ENCODE measurements at places on chromosomes 13 and 19.

GRCh38 chr13:37925878-37926473 is 56.4 kb upstream of the TRPC4 start:
- no peak for DNase-seq

DNA sequence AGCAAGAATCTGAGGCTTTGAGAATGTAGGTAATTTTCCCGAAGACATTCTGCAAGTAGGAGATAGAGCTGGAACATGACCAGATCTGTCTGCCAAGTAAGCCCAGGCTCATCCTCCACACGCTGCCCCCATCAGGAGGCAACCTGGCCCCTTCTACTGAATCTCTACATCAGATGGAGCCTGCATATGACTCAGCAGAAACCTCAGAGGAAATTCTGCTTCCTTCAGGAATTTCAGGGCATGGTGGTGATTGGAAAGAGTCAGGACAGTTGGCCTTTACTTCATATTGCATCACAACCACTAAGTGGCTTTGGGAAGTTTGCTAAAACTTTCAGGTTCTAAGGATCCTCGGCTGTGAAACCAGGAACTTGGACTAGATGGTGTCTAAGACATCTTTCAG is 85.2 kb downstream of the LRRC63 start:
- DNase-seq: no peak

DNA sequence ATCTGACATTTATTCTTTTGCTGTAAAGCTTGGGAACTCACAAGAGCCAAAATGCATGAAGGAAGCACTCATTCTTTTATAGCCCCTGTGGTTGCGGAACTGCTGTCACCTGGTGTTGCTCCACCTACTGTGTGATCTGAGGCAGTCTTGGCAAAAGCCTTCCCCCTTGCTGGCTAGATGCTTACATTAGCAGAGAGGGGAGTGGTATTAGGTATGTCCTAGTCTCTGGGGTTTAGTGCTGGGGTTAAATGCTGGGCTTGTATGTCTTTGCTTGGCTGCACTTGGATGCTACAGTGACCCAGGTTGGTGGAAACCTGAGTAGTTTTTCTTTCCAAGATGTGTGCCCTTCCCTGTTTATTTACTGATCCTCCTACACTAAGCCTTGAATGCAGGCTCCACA is 99.3 kb downstream of the WDFY2 start:
- DNase-seq: no peak

GRCh38 chr13:109668433-109669233 is 117.8 kb downstream of the IRS2 start:
- DNase-seq: no peak

DNA sequence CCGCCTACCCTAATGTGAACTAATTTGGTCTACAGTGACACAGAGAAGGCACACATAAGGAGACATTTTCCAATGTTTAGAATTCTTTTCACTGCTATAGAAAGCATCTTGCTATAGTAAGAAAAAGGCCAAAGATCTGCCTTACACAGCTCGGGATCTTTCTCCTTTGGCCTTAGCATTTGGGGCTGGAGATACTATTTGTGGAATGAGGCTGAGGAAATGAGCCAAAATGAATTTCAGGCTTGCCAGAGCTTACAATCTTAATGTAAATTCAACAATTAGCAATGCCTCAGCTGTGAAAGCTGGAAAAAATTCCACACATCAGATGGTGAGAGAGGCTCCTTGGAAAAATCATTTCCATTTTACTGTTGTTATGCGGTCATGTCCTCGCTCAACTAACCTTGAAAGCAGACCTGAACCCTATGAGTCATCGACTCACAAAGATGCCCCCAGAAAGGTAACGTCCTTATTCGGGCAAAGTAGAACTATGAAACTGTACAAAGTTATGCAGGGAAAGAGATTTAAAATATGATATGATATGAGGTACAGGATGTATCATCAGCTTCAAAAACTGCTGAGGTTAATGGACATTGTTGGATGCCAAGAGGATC is 324.5 kb upstream of the NBEA start:
- DNase-seq: no peak

DNA sequence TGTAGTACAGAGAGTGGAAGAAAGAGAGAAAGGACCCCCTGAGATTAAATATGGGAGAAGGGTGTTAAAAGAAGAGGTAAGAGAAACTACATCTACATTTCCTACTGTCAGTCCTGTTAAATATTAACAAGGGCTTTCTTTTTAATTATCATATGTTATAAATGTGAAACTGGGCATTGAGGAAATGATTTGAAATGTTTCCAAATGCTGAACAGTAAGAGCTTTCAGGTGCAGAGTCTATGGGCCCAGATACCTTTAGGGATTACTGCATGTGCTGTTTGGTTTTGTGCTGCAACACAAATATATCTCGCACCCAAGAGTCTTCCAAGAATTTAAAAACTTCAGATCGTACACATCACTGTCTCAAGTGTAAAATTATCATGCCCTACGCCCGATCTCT is 176.3 kb downstream of the RBM26 start:
- no peak for DNase-seq

DNA sequence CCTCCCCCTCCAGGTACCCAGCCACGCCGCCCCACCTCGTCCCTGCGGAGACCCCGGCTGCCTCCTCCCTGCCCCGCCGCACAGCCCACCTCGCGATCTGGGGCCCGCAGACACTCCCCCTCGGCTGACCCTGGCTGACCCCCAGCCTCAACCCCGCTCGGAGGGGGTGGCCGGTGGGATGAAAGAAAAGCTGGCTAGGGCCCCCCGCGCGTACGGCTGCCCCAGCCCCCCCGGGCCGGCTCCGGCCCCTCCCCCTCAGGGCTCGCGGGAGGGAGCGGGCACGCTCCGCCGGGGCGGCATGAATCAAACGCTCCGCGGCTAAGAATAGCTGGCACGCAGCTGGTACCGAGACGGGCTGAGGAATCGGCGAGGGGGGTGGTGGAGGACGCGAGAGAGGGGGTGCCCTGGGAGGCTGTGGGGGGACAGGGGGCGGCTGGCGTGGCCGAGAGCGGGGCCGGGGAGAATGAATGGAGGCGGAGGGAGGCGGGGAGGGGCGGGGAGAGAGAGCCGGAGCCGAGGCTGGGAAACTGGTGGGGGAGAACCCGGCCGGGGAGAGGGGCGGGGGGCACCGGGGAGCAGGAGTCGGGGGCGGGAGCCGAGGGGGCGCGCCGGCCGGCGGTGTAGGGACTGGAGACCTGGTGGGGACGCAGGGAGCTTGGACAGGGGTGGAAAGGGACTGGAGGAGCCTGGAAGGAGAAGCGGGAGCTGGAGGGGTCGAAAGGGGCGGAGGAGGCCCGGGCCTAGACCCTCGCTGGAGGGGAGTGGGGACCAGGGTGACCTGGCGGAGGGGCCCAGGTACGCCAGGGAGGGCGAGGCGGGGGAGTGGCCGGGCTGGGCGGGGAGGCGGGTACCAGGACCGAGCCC is 1.1 kb downstream of the SHANK1 start:
- no peak for DNase-seq

DNA sequence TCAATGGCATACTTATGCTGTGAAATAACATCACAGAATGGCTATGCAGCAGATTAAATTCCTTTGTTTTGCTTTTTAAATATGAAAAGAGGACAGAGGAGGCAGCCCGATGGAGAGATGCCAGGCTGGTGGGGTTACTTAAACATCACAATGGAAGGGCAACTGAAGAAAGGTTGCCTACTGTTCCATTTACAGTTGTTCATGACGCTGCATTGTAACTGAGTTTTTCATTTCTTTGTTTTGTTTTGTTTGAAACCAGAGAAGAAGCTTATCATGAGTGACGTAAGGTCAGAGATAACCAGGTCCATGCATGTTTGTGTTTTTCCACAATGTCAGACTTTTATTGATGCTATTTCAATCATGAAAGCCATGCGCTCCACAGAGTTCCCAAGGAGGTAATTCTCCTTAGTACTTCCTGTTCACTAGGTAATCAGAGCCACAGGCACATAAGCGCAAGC is 273.8 kb downstream of the LHFPL6 start:
- no peak for DNase-seq

- no peak for DNase-seq
Observed at GRCh38 chr19:33631609-33631973, 9.8 kb downstream of the CHST8 start.

GRCh38 chr13:113927661-113928581 is 46.0 kb downstream of the C13orf46 start:
- no peak for DNase-seq

DNA sequence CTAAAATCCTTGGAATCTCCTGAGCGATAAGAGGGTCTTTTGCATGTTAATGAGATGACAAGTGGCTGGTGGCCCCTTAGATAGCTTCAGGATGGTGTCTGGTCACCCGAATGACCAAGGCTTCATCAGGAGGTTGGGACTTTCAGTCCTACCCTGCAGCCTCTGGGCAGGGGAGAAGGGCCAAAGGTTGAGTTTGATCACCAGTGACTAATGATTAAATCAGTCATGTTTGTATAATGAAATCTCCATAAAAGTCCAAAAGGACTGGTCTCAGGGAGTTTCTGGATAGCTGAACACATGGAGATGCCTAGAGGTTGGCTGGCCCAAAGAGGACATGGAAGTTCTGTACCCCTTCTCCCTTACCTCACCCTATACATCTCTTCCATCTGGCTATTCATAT is 316.2 kb downstream of the MTUS2 start:
- DNase-seq: no peak

GRCh38 chr19:4066176-4066606 is 508 bp downstream of the ZBTB7A start:
- DNase-seq: no peak

- DNase-seq: no peak
Observed at GRCh38 chr13:36550177-36550576, 117.9 kb downstream of the CCNA1 start.

DNA sequence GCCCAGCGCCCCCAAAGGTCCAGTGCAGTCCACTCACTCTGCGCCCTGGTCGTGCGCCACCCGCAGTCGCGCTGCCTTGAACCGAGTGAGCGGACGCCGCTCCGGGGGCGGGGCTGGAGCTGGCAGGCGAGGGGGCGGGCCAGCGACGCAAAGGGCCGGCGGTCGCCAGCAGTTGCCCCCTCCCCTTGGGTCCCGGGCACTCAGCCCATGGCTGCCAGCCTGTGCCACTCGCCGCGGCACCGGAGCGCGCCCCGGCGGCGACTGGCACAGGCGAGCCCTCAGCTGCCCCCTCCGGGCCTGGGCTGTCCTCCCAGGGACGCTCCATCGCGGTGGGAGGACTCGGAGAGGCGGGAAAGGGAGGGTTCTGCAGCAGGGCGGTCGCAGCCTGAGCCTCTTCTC is at the start of gene S1PR5:
TSS of gene S1PR5 (minus strand) at position 87 of the 399 bp plus-strand sequence. CDS start 2,436 bp downstream, outside the sequence.
- DNase-seq: no peak

DNA sequence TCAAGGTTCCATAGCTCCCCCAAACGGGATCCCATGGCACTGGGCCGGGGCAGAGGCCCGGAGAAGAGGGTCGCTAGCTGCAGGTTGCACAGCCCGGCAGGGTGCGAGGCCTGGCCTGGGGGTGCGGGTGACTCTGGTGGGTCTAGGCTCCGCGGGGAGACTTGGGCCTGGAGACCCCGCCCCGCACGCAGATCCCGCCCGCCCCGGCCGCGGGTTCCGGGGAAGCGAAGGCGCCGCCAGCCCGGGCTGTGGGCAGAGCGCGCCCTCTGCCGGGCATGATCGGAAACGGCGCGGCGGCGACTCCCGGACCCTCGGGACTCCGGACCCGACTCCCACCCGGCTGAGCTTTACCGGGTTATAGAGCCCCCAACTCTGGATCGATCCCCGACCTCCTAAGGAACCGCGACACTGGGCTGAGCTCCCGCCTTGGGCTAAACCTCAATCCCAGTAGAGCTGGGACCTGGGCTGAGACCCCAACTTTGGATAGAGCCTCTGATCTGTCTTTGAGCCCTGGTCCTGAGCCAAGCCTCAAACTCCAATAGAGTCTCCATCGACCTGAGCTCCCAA is 3.1 kb upstream of the TNFAIP8L1 start:
- DNase-seq: no peak

DNA sequence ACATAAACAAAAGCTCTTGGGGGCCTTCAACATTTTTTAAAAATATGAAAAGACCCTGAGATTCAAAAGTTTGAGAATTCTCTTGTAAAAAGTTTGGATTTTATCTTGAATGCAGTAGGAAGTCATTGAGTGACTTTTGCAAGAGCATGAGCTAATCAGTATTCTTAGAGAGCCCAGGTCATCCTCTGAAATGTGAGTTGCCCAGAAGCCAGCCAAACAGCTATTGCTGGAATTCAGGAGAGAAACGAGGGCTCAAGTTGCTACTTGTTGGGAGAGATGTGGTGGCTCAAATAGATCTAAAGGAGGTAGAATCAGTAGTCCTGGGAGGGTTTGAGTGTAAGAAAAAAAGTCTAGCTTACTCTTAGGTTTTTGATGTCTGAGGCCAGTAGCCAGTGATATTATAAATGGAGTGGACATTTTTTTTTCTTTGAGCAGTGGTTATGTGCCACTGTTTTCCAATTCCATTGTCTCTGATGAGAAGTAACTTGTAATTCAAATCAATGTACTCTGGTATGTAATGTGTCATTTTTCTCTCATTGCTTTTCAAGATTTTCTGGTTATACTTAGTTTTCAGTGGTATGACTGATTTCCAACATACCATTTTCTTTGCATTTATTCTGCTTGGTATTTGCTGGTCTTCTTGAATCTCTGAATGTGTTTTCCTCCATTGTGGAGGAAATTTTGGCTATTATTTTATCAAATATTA is 30.7 kb downstream of the LMO7 start:
- no peak for DNase-seq

- DNase-seq: no peak
Observed at GRCh38 chr13:39132286-39133230, 94.3 kb downstream of the NHLRC3 start.

GRCh38 chr19:17347361-17347760 is 10.0 kb downstream of the GTPBP3 start:
- DNase-seq: no peak

DNA sequence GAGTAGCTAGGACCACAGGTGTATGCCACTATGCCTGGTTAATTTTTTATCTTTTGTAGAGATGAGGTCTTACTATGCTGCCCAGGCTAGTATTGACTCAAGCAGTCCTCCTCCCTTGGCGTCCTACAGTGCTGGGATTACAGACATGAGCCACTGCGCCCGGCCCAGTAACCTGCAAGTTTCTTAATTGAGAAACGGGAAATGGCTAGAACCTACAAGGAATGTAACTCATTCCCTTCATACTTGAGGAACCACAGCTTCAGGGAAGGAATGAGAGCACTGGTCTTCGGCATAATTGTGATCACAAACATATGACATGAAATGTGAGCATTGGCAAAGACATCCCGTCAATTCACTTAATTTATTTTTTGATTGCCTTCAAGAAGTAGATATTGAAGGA is 157.0 kb downstream of the KLF5 start:
- DNase-seq: no peak

GRCh38 chr13:23766283-23766682 is 122.9 kb downstream of the MIPEP start:
- DNase-seq: no peak

DNA sequence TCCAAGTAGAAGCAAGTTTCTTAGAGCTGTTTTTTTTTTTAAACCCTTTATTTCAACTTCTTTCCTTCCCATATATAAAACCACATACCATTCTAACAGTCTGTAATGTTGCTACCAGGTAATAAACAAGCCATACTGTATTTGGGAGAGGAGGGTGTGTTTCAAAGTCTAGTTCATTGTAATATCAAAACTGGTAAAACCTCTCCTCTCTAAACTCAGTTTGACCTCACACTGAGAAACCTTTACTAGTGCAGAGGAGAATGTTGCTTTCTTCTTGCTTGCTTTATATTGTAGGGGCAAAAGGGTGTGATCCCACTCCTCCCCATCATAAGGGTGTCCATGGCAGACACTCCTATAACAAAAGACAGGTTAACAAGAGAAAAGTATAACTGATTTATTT is 155.1 kb downstream of the GGACT start:
- DNase-seq: no peak

Data from cortex of kidney (tissue), 1 donor.